Umbilical cord (tissue), 2 donors: ENCODE measurements at places on chromosomes 4 and X. TPM values are rescaled to one million over a fixed set of nuclear protein-coding genes. Genes with fewer than 3 reads are reported as not detected.

- no peak for DNase-seq
Measured at GRCh38 chr4:108058685-108059440, 69.2 kb downstream of the HADH start.

Gene CPEB2
- 23.1 TPM for total RNA-seq

GRCh38 chr4:109091727-109092409, 210.6 kb downstream of the COL25A1 start:
- peak; percentile 88 for DNase-seq

Gene TMPRSS11F
- 1.9 TPM for total RNA-seq

GRCh38 chr4:24382381-24382780, 202.0 kb downstream of the DHX15 start:
- DNase-seq = no peak

Gene MAGEB1
- 0.96 TPM for total RNA-seq

DNA sequence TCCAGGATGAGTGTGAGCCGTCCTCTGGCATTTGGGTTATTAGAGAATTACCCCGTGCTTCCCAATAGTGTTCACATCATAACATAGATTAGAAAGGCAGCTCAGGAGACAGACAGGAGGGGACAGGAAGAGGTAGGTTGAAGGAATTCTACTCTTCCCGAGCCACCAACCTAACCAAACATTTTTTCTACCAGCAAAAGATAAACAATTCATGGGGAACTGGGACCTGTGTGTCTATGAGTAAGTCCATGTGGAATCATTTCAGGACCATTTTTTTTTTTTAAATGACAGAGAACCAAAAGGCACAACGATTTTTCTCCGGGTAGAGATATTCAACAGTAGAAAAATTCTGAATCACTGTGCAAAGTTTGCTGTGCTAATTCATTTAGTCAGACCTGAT, 174.2 kb upstream of the ETNPPL start:
- DNase-seq = no peak

Gene CSN1S1
- not detected for total RNA-seq

DNA sequence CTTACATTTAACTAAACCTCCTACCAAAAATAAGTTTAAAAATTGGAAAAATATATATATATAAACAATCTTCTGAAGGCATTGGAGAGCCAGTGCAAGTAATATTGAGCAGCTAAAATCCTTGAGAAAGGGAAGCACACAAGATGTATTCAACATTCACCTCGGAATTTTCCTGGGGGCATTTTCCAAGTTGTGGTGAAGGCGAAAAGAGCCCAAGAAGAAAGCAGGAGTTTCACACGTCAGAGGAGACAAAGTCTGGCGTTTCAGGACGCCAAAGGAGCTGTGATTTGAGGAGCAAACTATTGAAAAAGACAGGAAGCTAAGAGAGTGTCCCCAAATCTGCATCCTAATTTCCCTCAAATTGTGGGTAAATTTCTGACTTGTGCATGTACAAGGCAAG, 9.1 kb upstream of the GASK1B start:
- DNase-seq = no peak

DNA sequence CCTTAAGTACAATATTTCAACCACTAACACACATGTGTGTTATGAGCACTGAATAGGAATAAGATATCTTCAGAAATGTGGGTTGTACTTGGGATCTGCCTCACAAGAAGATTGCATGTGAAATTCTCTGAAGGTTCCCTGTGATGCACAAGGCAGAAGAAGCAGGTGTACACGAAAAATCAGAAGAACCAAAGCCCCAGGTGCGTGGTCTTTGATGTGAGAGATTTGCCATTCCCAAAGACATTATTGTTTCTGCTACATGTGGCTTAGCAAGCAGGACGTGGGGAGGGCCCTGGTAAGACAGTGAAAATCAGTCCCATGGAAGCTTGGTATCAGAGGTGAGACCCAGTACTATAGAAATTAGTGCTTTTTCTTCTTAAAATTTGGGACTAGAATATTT, 13.0 kb upstream of the SPRY1 start:
- no peak for DNase-seq

- DNase-seq = no peak
Measured at GRCh38 chr4:111070390-111070789, 447.5 kb upstream of the PITX2 start.

GRCh38 chr4:173213296-173213695, 44.7 kb downstream of the GALNT7 start:
- DNase-seq = no peak

DNA sequence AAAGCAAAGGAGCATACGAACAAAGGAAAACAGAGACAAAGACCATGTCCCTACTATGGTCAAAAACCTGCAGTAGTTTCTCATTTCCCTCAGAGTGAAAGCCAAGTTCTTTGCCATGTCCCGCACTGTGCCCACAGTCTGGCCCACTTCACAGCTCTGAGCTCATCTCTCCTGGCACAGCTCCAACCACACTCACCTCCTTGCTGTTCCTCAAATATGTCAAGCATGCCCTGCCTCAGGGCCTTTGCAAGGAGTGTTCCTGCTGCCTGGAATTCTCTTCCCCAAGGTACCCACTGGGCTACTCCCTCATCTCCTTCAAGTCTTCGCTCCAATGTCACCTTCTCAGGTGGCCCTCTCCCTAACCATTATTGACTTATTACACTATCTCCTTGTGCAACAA, 72.1 kb downstream of the COX18 start:
- no peak for DNase-seq

GRCh38 chr4:4735136-4735750, 124.2 kb upstream of the MSX1 start:
- peak; percentile 49 for DNase-seq

DNA sequence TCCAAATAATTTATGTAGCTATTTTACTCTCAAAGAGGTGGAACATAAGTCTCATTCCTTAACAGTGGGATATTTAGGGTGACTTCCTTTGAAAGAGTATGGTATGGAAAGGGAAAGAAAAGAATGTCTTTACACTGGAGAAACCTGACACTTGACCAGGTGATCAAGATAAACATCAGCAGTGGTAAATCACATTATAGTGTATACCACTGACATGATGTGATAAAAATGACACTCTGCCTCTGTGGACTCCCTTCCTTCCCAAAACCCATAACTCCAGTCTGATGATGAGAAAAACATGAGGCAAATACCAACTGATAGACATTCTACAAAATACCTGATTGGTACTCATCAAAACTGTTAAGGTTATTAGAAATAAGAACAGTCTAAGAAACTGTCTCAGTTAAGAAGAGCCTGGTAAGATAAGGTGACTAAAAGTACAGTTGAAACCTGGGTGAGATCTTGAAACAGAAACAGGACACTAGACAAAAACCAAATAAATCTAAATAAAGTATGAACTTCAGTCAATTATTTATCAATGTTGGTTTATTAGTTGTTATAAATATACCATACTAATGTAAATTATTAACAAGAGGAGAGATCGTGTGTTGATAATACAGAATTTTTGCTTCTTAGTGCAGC, 144.2 kb upstream of the PCDH18 start:
- no peak for DNase-seq

- no peak for DNase-seq
Measured at GRCh38 chr4:87500092-87500462, 29.1 kb downstream of the SPARCL1 start.

DNA sequence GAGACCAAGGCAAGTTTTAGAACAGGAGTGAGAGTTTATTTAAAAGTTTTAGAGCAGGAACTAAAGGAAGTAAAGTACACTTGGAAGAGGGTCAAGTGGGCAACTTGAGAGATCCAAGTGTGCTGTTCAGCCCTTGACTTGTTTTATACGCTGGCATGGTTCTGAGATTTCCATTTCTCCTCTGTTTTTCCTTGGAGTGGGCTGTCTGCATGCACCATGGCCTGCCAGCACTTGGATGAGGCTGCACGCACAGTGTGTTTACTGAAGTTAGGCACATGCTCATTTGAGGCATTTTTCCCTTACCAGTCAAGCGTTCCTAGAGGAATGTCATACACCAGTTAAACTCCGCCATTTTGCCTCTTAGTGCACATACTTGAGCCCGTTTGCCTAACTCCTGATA, 8.7 kb upstream of the ZNF674 start:
- DNase-seq = no peak

Gene CEP135
- 28.6 TPM for total RNA-seq

Gene UGT8
- 3.6 TPM for total RNA-seq

DNA sequence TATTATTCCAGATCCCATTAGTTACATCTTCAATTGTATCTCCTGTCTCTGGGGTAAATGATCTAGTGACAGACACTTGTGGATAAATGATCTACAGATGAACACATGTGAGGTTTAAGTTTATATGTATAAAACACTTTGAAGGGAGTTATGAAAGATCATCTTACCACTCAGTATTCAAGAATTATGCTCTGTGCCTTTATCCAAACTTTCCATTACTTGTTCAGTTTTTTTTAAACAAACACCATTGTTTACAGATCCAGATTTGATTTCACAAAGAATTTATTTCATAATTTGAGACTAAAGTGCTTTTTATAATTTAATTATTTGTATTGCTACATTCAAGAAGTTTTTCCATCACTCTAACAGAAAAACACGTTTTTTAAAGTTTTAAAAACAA, 142.5 kb downstream of the HHIP start:
- no peak for DNase-seq

Gene GIMD1
- total RNA-seq = 3.4 TPM

DNA sequence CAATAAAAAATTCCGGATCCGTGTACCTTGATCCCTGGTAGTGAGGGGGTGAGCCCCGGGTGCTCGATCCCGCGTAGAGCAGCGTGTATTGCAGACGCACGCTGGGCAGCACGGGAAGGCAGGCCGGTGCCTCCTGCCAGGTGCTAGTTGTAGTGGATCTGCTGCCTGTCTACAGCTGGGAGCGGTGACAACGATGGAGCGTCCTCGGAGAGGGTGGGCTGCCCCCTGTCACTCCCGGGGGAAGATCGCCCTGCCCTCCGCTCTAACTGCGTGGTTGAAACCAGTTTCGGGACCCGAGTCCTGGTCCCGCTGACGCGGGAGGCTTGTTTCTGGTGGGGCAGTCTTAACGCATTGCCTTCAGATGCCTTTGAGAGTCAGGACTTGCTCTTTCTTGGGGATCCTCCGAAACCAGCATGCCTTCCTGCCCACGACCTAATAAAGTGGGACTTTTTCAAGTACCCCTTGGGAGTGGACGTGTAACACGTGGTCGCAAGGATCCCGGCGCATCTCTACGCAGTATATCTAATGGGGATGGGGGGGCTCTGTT, 2.7 kb upstream of the NKX6-1 start:
- DNase-seq = no peak

DNA sequence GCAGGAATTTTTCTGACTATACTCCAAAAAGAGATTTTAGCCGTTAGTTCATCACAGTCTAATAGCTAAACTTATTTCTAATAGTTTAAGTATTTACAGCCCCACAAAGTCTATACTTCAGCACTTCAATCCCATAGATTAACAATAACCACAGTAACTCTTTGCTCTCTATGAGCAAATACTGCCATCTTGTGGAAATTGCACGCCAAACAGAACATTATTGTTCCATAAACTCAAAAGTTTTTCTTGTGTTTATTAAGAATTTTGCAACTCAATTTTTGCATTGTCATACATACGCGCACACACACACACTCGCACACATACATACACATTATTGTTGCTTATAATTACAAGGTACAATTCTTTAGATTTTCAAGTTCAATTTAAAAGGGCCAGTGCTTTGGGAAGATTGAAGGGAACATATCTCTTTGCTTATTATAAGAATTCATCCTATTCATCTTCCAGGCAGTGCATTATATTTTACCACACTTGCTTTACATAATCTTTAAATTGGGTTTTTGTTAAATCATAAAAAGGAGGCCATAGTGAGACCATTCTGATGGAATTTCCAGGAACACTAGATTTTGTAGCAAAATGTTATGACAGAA, 63.8 kb upstream of the ATOH1 start:
- DNase-seq = peak; percentile 65

DNA sequence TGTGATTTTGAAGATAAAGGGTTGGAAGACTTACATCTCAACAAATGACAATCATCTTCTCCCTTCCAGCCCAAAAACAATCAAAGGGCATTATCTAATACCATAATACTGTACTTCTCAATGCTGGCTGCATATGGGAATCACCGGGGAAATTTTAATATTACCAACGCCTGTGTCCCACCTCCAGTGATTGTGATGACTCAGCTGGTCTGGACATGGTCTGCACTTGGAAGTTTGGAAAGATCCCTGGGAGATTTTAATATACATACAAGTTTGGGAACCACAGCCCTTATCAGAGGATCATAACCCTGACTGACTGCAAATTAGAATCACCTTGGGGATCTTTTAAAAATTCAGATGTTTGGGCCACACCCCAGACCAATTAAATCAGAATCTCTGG, 29.9 kb downstream of the ARL13A start:
- DNase-seq = no peak

DNA sequence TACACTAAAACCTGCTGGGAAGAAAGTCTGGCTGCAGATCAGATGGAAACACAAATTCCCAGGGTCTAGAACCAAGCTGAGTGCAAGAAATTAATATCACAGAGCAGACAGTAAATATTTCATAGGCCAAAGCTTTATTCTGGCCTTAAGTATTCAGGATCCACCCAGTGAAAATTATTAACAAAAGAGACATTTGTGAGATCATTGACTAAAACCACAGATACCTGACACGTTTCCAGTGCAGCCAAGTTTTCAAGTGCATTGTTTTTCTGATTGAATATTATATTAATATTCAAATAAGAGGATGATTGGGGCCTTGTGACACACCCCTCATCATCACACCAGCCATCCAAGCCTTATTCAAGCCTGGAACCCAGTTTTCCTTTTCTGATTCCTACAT, 10.3 kb downstream of the ELOVL6 start:
- DNase-seq = no peak

DNA sequence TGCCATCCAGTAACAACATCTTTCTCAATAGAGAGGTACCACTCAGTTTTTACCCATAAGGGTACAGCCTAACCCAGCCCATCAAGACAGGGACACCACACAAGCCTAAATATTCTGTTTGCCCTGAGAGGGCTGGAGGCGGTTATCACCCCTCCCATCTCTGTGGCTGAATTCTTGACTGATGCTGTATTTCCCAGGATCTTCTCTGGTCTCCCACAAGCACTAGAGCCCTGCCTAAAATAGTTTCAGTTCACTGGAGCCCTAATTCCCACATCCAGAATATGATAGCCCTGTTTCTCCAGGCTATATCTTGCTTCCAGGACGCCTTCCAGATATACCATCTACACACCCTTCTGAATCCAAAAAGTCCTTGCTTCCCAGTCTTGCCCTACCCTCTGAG, 91.6 kb upstream of the NMU start:
- no peak for DNase-seq

- no peak for DNase-seq
Measured at GRCh38 chr4:9845791-9846493, 64.5 kb downstream of the DRD5 start.

Gene UGT2B10
- 0.96 TPM for total RNA-seq

Gene ENAM
- total RNA-seq = 1.4 TPM

Gene GC
- 4.6 TPM for total RNA-seq

Gene AR
- total RNA-seq = 2.6 TPM

Gene PABPC1L2A
- total RNA-seq = not detected
